ENCODE measurements at places on chromosomes 1 and 21.

GRCh38 chr1:3680488-3681230, 28.3 kb downstream of the TP73 start:
- no peak for DNase-seq

DNA sequence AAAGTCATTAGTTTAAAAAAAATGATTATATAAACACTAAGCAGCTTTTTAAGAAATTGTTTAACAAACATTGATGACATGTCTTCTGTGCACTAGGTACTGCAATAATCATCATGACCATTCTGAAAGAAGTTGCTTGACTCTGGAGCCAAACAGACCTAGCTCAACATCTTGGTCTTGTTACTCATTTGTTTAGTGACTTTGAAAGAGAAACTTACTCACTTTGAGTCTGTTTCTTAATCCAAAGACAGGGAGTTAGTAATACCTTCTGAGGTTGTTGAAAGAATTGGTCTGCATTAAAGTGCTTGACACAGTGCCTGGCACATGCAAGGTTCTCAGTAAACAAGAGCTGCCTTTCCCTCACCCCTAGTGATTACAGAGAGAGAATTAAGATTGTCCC, 84.4 kb downstream of the SGIP1 start:
- no peak for DNase-seq

DNA sequence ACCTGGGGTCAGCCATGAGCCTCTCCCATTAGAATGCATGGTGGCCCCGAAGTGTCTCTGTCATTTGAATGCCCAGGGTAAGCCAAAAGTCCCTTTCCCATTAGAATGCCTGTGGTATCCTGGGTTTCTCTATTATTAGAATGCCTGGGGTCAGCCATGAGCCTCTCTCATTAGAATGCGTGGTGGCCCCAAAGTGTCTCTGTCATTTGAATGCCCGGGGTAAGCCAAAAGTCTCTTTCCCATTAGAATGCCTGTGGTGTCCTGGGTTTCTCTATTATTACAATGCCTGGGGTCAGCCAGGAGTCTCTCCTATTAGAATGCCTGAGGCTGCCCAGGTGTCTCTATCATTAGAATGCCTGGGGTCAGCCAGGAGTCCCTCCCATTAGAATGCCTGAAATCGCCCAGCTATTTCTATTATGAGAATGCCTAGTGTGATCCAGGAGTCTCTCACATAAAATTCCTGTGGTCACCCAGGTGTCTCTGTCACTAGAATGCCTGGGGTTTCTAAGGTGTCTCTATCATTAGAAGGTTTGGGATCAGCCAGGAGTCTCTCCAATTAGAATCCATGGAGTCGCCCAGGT, 65.5 kb downstream of the RNF187 start:
- no peak for DNase-seq

DNA sequence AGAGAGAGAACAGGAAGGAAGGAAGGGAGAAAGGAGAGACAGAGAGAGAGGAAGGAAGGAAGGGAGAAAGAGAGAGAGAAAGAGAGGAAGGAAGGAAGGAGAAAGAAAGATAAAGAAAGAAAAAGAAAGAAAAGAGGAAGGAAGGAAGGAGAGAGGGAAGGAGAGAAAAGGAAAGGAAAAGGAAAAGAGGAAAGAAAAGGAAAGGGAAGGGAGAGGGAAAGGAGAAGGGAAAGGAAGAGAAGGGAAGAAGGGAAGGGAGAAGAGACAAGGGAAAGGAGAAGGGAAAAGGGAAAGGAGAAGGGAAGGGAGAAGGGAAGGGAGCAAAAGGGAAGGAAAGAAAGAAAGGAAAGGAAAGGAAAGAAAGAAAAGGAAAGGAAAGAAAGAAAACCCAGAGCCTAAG, 404.6 kb downstream of the DISC1 start:
- DNase-seq: no peak

- DNase-seq: no peak
These were observed 20.0 kb upstream of the KLHDC8A start for GRCh38 chr1:205376739-205377138.

- DNase-seq: no peak
These were observed 1.5 kb downstream of the SPATA6 start for GRCh38 chr1:48470481-48470855.

DNA sequence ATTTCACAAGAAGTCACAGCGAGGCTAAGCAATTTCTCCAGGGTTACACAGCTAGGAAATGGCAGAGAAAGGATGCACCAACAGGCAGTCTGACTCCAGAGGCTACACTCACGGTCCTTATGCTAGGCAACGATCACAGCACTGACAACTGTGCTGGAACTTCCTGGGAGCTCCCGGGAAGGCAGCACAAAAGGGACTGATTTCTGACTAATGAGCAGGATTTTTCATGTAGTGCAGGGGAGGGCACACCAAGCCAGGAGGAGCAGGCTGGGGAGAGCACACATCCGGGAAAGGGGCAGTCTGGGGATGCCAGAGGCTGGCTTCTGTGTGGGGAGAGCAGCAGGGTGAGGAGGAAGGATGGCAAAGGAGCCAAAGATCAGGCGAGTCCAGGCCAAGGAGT, 486.7 kb downstream of the OMA1 start:
- DNase-seq: no peak

DNA sequence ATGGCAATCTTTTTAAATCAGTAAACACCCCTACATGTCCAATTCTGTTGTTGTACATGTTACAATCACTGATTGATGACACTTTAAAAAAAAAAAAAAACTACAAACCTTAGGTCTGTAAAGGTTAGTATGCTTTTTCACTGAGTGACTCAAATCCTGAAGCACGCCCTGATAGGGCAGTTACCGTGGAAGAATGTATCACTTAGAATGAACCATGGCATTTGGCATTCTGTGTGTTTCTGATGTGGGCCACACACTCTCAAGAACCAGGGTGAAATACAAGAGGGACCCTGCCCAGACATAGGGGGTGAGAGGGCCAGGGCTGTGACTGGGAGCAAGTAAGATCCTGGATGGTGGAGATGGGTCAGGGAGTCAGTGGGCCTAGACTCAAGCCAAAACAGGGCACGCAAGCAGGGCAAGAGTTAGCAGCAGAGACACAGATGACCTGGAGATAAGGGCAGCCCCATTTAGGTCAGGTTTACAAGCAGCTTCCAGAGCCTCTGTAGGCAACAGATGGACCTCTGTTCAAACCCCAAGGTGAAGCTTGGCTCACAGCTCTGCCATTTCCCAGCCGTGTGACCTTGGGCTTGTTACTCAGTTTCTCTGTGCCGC, 47.6 kb upstream of the DMRTB1 start:
- DNase-seq: no peak

DNA sequence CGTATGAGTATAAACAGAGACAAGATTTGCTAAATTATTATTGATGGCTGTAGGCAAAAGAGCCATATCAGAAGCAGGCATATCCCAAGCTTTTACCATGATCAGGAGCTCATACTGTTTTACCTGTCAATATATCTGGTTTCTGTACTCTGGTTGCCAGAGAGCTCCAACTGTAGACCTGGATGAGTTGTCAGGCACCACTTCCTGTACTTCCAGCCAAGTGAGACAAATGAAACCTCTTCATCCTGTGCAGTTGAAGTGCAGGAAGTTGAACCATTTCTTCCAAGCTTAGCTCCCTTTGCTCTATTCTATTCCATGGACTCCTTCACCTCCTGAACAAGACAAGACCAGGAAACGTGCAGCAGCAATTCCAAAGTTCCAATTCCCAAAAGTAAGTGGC, 115.6 kb downstream of the ZNF281 start:
- DNase-seq: no peak

GRCh38 chr1:218811497-218811896, 362.2 kb upstream of the LYPLAL1 start:
- DNase-seq: no peak

DNA sequence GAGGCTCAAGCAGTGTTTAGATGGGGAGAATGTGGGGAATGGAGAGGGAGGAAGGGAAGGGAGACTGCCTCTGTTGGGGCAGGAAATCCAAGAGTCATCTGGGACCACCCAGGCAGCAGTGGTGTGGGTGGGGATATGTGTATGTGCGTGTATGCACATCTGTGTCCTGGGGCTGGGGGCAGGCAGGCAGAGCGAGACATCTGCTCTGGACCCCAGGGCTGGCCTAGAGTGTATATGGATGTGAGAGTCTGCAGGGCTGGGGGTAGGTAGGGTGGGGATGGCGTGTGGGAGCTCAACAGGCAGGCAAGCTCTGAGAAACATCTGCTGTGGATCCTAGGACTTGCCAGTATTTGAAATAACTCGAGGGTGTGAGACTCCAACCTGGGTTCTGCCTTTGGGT, 3.5 kb downstream of the PTCH2 start:
- no peak for DNase-seq

DNA sequence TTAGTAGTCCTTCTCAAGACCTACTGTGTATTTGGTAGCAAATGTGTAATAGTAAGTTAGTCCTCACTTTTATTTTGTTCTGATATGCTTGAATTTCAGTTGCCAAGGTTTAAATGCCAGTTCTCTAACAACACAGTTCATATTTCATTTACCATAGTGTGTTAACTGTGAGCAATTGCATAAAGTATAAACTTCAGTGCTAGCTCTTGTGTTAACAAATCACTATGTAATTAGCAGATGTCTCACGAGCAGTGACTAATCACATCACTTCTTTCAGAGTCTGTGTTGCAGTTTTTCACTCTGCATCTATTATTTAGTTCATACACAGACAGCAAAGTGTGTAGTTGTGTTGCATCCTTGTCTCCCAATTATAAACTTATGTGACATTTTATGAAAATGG, 47.8 kb downstream of the ZMYM4 start:
- no peak for DNase-seq

DNA sequence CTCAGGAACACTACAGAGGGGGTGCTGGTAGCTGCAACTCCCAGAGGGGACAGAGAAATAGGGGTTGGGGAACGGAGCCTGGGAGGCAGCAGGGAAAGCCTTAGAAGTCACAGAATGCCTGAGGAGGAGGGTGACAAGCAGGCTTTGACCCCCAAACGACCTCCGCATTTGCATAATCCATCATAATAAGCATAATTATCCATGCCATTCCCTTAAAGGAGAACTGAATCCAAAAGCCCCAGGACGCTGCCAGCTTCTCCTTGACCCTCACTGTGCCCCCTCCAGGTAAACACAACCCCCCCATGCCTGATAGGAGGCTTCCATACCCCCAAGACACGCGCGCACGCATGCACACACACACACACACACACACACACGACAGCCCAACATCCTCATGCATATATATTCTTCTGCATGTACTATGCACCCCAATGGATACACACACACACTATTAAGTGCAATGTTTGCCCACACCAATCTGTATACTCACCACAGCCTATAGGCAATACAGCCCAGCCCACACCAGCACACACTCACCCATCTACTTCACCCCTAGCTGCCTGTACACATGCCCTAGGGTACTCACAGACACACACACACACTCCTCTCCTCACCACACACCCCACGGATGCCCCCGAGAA, 27.8 kb downstream of the SDC3 start:
- no peak for DNase-seq

DNA sequence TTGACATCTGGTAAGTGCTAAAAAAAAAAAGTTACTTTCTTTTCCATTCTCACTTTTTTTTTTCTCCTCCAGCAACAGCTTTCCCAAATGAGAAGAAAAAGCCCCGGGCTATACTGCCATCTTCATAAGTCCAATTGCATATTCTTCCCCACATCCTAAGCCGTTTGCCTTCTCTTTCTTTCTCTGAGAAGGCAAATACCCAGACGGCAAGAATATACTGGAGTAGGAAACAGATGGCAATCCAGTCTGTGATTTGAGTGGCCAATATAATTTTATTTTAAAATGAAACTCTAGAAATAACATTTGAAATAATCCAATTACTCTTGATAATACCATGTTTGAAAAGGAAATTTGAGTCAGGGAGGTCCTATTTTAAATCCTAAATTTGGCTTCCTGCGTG, 44.6 kb upstream of the GREM2 start:
- DNase-seq: no peak

GRCh38 chr1:6234502-6235295, 1.1 kb downstream of the ICMT start:
- no peak for DNase-seq

- DNase-seq: no peak
These were observed 52.9 kb upstream of the ECE1 start for GRCh38 chr1:21342961-21343838.

DNA sequence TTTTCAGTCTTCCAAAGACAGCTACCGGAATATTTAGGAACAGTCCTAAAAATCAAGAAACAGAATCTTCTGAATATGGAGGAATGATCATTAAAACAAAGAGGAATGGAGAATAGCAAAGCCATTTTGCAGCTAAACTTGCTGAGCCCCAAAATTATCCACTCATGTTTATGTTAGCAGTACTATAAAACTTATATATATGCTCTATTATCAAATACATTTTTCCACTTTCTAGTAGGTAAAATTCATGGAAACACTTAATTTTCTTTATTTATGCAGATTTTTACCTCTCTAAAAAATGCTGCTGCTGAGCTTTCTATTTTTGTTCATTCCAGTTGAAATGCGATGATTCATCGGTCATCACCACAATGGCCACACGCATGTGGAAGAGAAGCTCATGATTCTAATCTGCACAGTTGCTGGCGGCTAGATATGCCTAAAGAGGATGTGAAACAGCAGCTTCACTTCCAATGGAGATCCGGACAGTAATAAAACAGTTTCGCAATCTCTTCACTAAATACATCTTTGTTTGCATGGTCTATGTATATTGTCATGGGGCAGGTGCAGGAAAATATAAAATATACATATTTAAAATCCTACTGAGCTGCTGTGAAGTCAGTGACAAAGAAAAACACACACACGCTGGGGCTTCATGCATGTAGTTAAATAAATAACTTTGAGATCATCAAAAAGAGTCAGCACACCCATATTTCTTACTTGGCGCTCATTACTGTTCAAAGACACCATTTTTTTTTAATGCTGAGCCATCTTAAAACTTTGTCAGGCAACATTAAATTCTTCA, 292.2 kb downstream of the SMYD3 start:
- DNase-seq: peak; percentile 92

DNA sequence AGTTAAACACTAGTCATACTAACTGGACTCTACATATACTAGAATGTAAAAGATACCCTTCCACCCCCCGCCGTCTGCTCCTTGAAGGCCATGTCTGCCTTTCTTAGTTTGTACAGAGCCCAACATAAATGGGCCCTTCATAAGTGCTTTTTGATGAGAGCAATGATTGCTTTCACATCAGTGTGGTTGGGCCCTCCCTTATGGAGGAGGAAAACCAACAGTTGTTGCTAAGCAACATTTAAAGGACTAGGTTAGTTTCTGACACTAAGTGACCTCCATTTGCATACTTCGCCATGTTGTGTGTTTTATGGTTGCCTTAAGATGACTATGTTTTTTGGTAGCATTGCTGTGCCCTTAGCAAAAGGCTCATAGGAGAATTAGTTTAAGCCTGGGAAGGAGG, 182.0 kb upstream of the SGIP1 start:
- DNase-seq: peak; percentile 70

- DNase-seq: no peak
These were observed 31.2 kb upstream of the DPT start for GRCh38 chr1:168760241-168760640.
